HFFc6 (cell line): ENCODE measurements at places on chromosomes 1 and 21.

DNA sequence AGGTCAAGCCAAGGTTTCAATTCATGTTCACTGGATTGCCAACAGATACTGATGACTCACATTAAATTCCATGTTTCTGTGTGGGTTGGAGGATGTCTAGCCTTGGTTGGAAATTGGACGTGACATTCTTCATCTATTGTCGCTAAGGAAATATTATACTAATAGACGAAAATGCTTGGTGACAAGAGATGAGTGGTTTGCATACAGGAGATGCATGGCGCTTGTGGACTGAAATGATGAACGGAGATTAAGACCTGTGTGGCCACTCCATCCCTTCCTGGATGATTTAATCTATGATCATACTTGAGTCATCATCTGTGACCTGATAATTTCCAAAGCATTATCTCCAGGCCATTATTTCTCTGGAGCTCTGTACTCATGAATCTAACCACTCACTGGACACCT, 97.0 kb upstream of the CD34 start:
- DNase-seq, result peak; percentile 73

GRCh38 chr1:37434292-37435225, 39.8 kb upstream of the ZC3H12A start:
- DNase-seq, result peak; percentile 32

- DNase-seq, result no peak
Observed at GRCh38 chr21:37381883-37382585, 15.5 kb downstream of the DYRK1A start.

DNA sequence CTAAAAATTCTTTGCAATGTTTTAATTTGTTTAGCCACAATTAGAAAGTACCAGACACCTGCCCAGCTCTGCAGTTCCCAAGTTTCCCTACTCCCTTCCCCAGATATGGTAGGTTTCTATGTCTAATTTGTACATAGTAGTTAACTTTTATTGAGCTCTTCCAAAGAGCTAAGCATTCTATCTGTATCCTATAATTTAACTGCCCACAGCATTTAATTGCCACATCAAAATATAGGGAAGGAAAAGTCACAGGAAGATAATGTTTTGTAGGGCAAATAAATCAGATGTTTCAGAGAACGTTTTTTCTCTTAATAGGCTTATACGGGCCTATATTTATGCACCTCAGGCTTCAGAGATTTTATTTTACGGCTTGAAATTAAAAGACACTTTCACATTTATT, 15.7 kb upstream of the FMO3 start:
- no peak for DNase-seq

GRCh38 chr1:236140705-236141446, 1.5 kb upstream of the GPR137B start:
- no peak for DNase-seq

DNA sequence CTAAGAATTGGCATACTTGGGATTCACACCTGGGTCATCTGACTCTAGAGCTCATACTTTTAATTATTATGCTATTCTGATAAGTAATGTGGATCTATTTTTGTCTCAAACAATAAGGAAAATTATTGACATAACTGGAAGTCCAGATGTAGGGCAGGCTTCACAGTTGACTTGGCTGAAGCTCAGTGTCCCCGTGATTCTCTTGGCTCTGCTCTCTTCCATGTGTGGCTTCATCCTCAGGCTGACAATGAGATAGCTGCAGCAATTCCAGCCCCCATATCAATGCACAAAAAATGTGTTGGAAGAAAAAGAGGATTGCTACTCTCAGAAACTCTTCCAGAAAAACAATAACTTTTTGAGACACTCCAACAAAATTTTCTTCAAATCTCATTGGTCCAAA, 23.8 kb downstream of the HSD11B1 start:
- no peak for DNase-seq

- DNase-seq, result no peak
Observed at GRCh38 chr1:35316264-35316663, 47.8 kb downstream of the ZMYM4 start.
